CD4-positive, alpha-beta memory T cell (primary cell): ENCODE measurements at places on chromosomes 7 and 10.
A peak's percentile ranks its signal among the peaks of the same experiment; 100 is the strongest.

GRCh38 chr7:33711231-33712019, 193.9 kb upstream of the BMPER start:
- DNase-seq = no peak

DNA sequence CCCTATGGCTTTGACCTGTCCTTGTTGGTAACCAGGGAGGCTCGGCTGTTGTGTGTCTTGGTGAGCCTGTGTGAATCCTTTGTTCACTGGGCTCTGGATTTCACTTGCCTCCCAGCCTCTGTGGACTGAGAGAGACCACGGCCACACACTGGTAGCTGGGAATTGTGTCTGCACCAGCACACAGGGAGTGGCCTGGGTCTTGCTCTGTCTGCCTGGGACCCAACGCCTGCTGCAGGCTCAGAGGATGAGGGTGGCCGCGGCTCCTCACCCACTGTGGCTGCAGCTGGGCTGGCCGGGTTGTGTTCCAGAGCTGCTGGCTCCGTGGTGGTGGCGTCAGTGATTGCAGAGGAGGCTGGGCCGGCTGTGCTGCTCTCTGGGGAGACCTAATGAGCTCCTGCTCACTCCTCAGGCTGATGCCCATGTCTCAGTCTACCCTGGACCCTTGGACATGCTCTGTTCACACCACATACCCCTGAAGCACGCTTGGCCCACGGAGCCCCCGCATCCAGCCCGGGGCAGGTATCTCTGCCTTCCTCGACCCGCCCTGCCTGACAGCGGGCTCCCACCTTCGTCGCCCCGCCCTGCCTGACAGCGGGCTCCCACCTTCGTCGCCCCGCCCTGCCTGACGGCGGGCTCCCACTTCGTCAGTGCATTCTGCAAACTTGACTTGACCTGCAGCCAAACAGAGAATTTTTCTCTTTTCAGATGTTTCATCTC, 328.5 kb downstream of the ADARB2 start:
- no peak for DNase-seq

- DNase-seq = no peak
Measured at GRCh38 chr7:142602183-142602582, 147.1 kb upstream of the PRSS1 start.

- DNase-seq = no peak
Measured at GRCh38 chr7:107506674-107507339, 37.0 kb downstream of the GPR22 start.

- peak; percentile 14 for DNase-seq
Measured at GRCh38 chr10:31353574-31353973, 34.6 kb downstream of the ZEB1 start.

DNA sequence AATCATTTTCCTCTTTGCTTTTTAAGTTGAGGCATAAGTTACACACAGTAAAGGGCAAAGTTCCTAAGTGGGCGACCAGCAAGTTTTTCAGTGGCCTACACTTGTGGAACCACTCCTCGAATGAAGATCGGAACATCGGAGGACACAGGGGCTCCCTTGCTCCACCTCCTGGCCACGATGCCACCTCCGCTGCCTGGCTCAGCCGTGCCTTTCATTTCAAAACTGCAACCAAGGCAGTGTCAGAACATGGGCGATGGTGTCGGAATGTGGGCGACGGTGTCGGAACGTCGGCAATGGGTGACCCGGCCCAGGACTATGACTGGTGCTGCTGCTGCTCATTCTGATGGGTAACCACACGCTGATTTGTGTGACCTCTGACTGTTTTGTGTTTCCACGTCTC, 9.6 kb upstream of the VIPR2 start:
- no peak for DNase-seq

DNA sequence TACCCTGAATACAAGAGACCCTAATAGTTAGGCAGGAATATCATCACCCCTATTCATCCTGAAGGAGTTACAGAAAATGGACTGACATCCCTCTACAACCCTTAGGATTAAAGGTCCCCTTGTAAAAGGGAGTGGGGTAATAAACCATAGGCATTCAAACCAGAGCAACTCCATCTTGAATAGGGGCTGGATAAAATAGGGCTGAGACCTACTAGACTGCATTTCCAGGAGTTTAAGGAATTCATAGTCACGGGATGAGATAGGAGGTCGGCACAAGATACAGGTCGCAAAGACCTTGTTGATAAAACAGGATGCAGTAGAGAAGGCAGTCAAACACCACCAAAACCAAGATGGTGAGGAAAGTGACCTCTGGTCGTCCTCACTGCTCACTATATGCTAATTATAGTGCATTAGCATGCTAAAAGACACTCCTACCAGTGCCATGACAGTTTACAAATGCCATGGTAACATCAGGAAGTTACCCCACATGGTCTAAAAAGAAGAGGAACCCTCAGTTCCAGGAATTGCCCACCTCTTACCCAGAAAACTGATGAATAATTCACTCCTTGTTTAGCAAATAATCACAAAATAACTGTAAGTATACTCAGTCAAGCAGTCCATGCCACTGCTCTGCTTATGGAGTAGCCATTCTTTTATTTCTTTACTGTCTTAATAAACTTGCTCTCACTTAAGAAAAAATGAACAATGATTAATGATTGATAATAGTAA, 37.2 kb downstream of the CUBN start:
- no peak for DNase-seq

DNA sequence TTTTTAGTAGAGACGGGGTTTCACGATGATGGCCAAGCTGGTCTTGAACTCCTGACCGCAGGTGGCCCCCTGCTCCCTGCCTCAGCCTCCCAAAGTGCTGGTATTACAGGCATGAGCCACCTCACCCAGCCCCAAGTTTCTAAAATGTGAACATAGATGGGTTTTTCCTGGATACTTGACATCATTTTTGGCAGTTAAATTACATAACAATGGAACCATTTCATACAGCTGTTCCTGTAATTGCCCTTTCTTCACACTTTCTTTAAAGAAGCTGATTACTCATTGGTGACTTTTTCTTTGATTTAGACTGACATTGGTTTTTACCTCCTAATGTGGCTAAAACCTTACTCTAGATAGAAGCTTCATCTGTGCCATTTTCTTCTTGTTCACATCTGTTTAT, 5.9 kb downstream of the ZKSCAN1 start:
- no peak for DNase-seq

DNA sequence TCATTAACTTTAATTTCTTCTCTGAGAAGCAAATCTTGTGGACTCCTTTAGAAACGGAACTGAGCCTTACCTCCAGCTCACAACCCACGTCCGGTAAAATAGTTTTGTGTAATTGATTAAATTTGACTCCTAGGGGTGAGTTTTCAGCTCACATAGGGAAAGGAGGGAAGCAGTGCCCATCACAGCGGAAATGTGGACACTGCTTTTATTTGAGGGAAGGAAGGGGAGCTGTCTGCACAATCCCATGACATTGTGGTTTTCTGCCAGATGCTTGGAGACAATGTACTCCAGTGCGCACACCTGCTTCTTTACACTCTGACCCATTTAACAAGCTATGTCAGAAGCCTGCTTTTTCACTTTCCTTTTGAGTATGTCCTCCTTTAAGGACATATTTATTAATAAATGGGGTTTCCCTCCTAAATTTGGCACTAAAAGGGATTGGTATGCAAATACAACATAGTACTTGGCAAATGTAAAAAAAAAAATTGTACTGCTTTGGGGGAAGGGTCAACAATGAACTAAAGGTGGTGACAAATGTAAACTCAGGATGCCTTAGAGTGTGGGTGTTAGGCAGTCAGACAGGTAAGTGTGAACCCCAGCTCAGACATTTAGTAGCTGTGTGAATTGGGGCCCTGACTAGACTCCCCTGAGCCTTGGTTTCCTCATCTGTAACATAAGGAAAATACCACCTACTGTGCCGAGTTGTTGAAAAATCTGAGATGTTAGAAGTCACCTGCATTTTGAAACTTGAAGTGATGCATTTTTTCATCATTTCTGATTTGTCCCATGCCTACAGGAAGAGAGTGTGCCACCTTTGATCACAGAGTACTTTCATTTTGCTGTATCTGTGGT, 90.2 kb upstream of the KLF6 start:
- peak; percentile 73 for DNase-seq

GRCh38 chr7:106538638-106539037, 122.3 kb downstream of the CCDC71L start:
- DNase-seq = no peak

DNA sequence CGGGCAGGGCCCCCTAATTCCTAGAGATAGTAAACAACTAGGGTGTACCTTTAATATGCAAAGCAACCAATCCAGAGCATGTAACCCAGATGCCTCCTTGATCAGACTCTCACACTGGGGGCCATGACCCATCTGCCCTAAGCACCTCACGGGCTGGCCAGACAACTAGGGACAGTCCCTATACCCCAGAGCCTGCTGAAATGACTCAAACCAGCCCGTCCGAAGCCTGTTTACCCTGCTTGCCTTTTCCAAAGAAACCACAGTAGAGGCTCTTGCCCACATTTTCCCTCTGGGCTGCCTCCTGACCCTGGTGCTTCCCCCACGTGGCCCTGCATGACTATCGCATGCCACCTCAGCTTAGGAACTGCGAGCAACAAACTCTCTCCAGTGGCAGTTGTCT, 46.2 kb downstream of the RGS10 start:
- DNase-seq = no peak

GRCh38 chr10:94524146-94524545, 21.4 kb upstream of the HELLS start:
- no peak for DNase-seq

DNA sequence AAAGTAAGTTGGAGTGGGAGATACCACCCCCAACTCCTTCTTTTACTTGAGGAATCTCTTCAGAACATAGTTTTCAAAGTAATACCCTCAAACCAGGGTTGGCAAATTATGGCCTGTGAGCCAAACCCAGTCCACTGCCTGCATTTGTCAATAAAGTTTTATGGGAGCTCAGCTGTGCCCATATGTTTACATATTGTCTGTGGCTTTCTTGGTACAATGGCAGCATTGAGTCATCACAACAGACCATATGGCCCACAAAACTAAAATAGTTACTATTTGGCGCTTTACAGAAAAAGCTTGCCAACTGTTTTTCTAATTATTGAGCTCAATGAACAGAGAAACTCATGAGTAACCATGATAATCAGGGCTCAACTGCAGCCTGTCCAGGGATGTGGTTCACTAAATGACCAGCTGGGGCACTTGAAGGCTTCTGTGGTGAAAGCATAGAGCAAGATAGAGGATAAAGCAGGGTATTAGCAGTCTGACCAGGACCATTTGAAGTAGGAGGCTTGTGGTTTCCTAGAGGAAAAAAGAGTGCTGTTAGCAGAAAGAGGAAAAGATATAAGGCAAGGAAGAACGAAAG, 196.0 kb upstream of the GRB10 start:
- no peak for DNase-seq

GRCh38 chr10:114956466-114956865, 18.5 kb downstream of the TRUB1 start:
- DNase-seq = no peak

GRCh38 chr7:44247868-44248651, 47.3 kb downstream of the YKT6 start:
- DNase-seq = no peak

DNA sequence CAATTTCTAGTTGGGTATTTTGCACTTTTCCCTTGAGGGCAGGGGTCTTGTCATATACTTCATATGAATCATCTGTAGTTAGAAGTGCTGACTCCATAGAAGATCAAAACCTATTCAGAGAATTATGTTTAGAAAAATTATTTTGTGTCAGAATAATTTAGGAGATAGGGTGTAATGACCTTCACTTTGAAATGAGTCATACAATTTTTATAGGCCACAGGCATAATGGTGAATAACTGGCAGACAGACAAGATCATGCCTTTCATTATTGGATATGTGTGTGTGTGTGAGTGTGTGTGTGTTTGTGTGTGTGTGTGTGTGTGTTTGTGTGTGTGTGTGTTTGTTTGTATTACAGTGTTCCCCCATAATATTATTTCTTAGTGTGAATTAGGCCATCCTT, 523.0 kb downstream of the ANKRD7 start:
- DNase-seq = no peak

GRCh38 chr7:12884856-12885440, 197.5 kb downstream of the ARL4A start:
- DNase-seq = no peak

DNA sequence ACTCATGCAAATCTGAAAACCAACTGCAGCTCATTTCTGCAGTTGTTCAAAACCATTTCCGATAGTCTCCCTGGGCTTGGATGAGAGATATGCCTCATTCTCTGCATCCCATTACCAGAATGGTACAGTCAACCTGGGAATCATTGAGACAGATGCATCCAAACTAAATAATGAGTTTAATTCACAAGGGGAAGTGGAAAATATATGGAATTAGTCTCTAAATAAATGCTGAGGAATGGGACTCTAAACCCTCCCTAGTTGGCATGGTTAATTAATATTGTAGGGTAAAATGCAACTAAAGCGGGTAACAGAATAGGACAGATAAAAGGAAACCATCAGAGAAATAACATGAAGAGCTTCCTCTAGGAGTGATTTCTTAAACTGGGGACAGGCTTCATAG, 118.9 kb downstream of the AMPH start:
- DNase-seq = no peak

- no peak for DNase-seq
Measured at GRCh38 chr10:95319239-95319638, 28.4 kb upstream of the PDLIM1 start.

DNA sequence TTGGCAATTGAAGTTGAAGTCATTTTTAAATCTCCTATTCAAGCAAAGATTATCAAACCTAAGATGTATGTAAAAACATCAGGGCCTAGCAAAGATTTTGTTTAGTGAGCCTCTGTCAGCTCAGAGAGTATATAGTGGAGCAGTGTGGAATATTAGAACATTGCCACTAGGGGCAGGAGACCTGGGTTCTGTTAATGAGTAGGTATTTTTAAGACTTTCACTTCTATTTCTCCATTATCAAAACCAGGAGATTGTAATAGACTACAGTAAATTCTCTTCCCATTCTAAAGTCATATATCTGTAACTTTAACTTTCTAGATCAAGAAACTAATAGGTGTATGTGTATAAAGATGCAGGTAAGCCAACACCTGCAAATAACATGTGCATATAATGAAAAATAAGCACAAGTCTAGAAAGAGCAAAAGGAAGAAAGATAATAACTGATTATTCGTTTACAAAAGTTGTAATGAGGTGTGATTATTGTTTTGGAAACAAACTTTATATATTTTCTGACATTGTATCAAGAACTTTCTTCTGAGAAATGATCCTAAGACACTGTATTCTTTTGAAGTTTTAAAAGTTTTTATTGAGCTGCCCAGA, 64.4 kb downstream of the KCND2 start:
- no peak for DNase-seq

- no peak for DNase-seq
Measured at GRCh38 chr7:37108615-37109014, 340.0 kb downstream of the ELMO1 start.

- no peak for DNase-seq
Measured at GRCh38 chr7:24828891-24829661, 71.8 kb upstream of the GSDME start.
